ENCODE measurements at places on chromosomes 6 and 20.

DNA sequence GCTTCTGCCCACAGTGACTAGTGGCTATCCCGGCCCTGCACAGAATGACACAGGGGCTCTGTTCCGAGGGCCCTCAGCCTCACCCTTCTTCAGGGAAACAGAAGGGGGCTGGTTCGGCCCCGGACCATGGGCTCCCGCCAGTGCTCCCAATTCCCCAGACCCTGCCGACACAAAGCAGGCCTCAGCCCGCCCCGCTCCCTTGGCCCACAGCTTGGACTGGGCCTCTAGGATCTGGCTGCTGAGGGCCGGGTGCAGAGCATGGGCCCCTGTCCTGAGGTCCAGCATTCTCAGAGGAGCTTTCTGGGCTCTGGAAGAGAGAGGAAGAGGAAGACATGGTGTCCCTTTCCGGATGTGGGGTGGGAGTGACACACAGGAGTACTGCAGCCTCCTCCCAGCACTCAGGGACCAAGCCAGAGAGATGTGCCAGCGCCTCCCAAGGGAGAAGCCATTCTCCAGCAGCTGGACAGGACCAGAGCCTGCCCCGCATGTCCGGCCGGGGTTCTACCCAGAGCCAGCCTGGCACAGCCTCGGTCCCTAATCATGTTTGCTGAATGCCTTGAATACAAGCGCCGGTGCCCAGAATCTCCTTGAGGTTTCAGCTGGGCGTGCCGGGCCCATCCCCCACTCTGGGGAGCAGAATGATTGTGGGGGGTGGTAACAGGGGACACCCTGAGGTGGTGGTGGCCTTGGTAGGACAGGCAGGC lies 23.9 kb downstream of the C20orf203 start:
- no peak for DNase-seq

GRCh38 chr6:27650620-27651370 lies 177.9 kb upstream of the ZNF184 start:
- DNase-seq: peak; percentile 8

DNA sequence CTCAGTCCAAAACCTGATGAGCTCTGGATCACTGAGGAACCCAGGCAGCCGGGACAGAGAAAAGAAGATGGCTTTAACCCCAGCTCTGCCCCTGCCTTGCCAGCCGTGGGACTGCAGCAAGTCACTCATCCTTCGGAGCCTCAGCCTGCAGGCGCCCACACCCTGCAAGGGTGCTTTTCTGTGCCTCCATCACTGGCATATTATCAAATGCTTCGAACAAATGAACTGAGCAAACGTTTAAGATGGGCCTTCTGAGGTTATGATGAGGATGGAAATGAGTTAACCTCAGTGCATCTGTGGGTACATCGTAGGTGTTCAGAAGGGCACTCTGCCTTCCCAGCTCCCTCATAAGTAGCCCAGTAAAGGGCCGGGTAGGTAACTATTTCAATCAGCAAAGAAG lies 79.0 kb downstream of the NFATC2 start:
- DNase-seq: no peak

DNA sequence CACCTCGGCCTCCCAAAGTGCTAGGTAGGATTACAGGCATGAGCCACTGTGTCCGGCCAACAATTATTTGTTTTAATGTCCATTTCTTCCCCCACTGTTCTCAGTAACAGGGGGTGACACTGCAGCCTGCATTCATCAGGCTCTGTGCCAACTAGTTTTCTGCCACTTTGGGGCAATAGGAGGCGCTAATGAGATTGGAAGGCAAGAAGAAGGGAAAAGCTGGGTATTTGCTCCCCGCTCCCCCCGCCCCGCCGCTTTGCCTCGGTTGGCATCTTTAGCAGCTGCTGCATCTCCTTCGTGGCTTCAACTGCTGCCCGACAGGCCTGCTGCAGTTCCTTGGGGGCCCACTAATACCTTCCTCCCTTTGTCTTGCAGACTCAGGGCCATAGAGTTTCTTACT lies 35.0 kb upstream of the MDGA1 start:
- no peak for DNase-seq

DNA sequence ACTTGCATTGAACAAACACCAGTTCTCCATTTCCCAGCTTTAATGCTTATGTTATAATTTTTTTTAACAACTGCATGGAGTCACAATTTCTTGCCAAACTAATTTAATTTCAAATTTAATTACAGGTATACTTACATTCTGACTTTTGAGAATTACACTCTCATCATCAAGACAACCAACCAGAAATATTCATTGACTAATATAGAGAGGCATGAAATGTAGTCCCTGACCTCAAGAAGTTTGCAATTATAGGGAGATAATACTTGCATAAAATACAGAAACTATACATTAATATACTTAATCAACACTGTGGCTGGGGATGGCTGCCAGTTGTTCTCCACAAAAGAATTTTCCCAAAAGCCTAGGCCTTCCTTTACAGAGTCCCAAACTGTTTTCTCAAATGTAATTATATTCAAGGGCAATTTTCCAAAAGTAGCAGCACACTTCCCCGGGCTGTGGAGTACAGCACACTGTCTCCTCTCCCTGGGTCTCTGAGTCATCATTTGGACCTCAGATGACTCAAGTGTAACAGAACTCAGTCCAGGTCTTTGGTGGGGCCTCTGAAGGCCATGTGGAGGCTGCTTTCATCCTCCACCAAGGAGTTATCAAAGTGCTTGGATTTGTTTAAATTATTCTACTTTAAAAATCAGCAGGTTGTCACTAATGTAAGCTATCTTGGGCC lies 114.1 kb downstream of the KIF16B start:
- DNase-seq: peak; percentile 3

DNA sequence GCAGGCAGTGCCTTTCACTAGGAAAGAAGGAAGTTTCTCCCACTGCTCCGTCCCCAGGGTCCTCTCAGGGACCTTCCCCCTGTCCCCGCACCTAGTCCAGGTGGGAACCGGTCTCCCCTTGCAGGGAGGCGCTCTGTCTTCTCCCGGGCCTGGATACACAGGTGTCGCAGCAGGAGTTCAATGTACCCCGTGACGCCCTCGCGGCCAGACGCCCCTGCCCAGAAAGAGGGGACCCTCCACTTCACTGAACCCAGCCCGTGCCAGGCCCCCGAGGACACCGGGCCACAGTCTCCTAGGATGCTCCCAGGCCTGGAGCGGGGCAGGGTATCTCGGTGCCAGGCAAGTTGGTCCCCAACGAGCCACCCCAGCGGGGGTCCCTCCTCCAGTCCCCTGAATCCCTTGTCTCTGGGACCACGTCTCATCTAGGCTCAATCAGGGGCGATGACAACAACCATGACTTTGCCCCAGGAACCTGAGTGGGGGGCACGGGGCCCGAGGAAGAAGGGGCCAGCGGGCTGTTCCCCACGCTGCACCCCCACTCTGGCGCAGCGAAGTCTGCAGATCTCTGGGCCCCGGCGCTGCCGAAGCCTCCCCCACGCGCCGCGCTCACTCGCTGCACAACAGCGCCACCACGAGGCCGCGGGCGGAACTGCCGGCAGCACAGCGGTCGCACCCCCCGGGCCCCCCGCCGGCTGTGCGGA lies 103.0 kb downstream of the EDN3 start:
- DNase-seq: peak; percentile 71

- DNase-seq: peak; percentile 70
Observed at GRCh38 chr20:4666001-4666479, 55.7 kb upstream of the PRND start.

- DNase-seq: no peak
Observed at GRCh38 chr20:46774236-46774635, 64.8 kb downstream of the SLC2A10 start.

- DNase-seq: no peak
Observed at GRCh38 chr6:164195942-164196281, 781.4 kb downstream of the QKI start.

- peak; percentile 38 for DNase-seq
Observed at GRCh38 chr6:43916924-43917877, 147.2 kb downstream of the VEGFA start.

DNA sequence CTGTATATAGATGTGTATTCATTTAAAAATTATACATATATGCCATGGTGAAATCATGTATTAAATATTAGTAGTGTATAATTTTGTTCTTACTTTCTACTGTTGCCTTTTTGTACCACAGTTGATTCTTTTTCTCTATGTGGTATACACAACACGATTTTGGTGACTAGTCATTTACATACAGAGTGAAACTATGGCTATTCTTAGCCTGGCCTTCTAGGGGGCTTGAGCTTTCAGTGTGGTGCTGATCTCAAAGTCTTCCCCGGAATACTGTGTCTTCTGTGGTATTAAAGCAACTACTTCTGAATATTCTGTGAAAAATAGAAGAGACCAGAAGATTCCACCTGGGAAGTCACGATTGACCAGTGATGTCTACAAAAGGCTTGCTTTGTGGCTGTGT lies 301.9 kb downstream of the UTRN start:
- DNase-seq: no peak

DNA sequence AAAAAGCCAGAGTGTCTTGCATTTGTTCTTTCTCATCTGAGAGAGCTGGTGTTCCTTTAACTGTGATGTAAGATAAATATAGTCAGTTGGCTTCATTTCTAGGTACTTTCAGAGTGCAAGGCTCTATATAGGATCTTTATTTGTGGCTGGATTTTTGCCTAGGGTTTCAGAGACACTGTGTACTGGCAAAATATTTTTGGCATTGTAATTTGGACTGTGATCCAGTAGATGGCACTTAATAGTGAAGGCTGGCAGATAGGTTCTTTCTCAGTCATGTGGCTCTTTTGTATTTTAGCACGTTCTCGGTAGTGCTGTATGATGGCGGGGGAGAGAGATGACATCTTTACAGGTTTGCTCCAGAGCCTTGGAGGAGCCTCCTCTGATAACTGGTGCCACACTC lies 26.8 kb upstream of the SLC35B3 start:
- no peak for DNase-seq

DNA sequence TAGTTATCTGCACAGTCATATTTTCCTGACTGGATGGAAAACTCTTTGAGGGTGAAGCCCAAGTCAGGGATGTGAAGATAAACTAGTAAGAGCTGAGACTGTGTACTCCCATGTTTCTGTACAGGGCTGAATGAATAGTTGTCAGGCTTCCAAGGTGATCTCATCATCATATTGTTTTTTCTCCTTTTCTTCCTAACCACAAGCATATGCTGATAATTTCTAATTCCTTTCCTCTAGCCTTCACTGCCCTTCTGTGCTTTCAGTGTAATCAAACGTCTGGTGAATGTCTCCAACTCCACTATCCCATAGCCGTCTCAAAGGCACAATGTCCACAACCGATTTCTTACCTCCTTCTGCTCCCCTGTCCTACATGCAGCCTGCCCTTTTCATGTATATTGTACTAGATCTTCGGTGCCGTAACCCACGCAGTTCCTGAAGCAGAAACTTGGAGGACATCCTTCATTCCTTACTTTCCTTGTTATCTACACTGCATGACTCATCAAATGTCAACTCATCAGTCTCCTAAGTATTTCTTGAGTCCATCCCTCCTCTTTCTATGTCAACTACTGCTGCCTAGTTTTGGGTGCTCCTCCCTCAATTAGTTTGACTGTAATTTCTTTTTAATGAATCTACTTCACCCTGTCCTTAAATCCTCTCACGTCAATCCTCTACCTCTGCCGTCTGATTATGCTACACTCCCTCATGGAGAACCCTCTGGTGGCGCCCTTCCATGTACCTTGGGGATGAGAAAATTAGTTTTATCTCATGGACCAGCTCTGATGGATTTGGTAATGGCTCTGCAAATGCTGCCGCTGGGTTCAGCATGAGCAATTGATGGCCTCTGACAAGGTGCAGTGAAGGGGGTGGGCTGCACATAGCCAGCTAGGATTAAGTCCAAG lies 21.9 kb downstream of the NCOA7 start:
- DNase-seq: no peak

DNA sequence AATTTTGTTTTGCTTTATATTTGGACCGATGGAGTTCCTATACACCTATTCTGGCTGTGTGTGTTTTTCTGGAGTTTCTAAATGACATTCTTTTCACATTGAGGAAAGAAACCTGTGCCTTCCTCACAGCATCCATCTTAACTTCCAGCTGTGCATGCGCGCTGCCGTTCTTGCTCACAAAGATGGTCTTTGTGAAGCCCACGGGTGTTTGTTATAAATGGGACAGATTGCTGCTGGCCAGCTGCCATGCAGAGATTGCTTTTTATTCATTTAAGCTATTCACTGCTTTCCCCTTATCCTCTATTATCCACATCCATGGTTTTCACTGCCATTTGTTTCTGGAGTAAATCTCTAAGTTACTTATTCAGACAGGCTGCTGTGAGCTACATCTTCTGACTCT lies 54.2 kb downstream of the SYNDIG1 start:
- no peak for DNase-seq

DNA sequence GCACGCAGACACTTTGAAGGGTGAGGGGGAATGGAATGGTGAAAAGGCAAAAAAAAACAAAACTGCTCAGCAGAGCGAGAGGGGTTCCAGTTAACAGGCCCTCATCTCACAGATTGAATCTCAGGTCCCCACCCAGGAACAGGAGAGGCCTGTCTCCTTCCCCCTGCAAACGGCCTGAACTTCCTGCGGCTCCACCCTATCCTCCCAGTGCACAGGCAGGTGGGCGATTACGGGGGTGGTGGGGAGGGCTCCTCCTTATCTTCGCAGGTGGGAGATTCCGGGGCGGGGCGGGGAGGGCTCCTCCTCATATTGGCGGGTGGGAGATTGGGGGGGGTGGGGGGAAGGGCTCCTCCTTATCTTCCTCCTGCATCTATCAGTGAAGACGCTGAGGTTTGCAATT lies 129.0 kb downstream of the SOX4 start:
- DNase-seq: no peak

GRCh38 chr6:14117158-14118090 lies at the start of gene CD83:
CD83 (plus strand) TSS chr6:14117772; CDS start chr6:14117812, 40 bp downstream.
- DNase-seq: peak; percentile 97

- no peak for DNase-seq
Observed at GRCh38 chr6:161586887-161587286, 313.0 kb upstream of the AGPAT4 start.

DNA sequence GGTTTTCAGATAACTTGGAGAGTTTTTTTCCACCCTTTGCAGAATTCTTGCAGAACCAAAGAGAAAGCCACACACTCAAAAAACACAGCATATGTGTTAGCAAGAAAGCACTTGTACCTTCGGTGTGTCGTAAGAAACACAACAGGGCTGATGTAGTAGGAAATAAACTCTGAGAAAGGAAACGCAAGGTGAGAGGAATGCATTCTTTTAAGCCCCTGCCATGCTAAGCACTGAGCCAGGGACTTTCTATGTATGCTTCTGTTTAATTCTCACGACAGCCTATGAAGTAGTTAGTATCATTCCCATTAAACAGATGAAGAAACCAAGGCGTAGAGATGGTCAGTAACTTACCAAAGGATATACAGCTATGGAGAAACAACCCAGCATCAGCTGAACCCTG lies 23.1 kb downstream of the NEDD9 start:
- DNase-seq: no peak

DNA sequence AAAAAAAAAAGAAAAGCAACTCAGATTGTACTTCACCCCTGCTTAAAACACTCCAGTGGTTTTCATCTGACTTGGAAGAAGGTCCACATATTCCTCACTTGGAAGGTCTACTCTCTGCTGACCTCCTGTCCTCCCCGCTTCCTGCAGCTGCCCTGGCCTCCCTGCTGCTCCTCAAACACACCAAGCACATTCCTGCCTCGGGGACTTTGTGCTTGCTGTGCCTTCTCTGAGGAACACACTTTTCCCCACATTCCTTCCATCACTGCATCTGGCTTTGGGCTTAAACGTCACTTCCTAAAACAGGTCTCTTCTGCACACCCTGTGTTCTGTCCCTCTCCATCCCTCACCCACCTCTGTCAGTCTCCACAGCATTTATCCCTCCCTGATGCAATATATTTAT lies 4.9 kb upstream of the PDYN start:
- no peak for DNase-seq

GRCh38 chr6:142822842-142823241 lies 122.1 kb downstream of the HIVEP2 start:
- DNase-seq: peak; percentile 33
